ENCODE measurements at places on chromosomes 11 and 22.

- no peak for DNase-seq
Observed at GRCh38 chr22:25672289-25673084, 69.5 kb upstream of the MYO18B start.

GRCh38 chr11:17767301-17767885 lies 32.8 kb downstream of the KCNC1 start:
- DNase-seq = no peak

DNA sequence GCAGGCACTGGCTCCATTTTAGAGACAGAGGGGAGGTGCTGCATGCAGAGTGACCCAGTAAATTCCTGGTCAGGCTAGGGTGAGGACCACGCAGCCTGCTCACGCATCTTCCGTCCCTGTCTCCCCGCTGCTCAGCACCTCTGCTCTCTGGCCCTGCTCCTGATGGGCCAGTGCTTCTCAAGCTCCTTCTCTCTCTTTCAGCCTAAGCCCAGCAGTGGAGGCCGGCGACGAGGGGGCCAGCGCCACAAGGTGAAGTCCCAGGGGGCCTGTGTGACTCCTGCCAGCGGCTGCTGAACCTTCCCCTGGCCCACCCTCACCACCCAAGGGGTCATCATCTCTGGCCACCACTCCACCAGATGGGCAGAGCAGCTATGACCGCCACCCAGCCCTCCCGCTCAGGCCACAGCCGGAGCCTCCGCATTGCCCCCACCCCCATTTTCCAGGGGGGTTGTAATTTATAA lies 24.7 kb downstream of the GTPBP1 start:
- no peak for DNase-seq

DNA sequence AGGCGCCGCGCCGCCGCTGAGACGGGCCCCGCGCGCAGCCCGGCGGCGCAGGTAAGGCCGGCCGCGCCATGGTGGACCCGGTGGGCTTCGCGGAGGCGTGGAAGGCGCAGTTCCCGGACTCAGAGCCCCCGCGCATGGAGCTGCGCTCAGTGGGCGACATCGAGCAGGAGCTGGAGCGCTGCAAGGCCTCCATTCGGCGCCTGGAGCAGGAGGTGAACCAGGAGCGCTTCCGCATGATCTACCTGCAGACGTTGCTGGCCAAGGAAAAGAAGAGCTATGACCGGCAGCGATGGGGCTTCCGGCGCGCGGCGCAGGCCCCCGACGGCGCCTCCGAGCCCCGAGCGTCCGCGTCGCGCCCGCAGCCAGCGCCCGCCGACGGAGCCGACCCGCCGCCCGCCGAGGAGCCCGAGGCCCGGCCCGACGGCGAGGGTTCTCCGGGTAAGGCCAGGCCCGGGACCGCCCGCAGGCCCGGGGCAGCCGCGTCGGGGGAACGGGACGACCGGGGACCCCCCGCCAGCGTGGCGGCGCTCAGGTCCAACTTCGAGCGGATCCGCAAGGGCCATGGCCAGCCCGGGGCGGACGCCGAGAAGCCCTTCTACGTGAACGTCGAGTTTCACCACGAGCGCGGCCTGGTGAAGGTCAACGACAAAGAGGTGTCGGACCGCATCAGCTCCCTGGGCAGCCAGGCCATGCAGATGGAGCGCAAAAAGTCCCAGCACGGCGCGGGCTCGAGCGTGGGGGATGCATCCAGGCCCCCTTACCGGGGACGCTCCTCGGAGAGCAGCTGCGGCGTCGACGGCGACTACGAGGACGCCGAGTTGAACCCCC lies 798 bp downstream of the BCR start:
- no peak for DNase-seq

DNA sequence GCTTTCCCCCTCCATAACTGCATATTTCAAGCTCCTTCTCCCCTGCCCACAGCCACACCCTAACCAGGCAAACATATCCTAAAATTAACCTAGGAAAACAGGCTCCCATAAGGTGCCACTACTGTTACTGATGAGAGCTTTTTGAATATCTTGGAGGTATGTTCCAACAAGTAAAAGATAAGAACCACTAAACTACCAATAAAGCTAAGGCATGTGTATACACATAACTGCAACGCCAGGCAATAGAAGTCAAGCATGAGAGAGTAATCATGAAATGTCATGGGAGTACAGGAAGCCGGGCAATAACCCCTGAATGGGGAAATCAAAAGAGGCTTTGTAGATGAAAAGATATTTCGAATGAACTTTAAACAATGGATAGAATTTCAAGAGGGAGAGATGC lies 9.3 kb downstream of the MMP13 start:
- no peak for DNase-seq

DNA sequence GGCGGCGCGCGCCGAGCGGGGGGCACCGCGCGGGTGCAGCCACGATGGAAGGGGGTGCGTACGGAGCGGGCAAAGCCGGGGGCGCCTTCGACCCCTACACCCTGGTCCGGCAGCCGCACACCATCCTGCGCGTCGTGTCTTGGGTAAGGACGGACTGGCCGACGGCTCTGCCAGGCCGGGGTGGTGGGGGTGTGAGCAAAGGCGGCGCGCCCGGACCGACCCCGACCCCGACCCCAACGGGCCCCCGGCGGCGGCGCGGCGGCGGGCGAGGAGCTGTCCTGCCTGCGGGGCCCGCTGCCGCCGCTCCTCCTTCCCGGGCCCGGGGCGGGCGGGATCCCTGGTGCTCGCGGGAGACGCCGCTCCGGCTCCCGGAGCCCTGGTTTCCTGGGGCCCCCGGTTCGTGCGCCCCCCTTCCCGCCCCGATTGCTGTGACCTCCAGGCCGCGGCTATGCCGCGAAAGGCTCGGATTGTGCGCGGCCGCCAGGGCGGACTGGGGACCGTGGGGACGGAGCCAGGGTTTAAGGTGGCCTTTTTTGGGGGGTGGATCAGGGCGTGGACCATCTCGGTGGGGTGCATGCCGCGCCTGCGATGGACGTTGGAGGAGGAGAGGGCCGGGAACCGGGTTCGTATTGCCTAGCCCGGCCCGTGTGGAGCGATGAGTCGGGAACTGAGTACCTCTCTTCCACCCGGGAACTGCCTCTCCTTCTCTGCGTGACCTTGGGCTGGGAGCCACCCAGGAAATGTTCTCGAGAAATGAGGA lies at the start of gene SYNGR1:
TSS of gene SYNGR1 (plus strand) at position 25 of the 760 bp plus-strand sequence. CDS start at position 45, 20 bp downstream.
- no peak for DNase-seq

DNA sequence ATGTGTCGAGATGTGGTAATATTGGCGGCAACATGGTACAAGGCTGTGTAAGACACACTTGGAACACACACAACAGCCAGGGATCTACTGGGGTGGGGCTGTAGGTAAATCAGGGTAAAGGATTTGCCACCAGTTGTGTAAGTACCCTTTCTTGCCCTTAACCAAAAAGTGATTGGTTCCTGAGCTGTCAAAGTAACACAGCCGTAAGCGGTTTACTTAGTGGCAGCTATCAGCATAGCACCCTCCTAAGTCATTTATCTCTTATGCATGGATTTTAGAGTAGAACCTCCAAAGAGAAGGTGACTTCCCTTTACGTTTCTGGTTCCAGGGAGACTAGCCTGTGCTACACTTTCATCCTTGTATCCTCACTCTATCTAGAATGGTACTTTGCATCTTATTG lies 57.2 kb downstream of the SPECC1L start:
- DNase-seq = no peak

GRCh38 chr22:37476389-37477329 lies 9.5 kb downstream of the MFNG start:
- DNase-seq = no peak

DNA sequence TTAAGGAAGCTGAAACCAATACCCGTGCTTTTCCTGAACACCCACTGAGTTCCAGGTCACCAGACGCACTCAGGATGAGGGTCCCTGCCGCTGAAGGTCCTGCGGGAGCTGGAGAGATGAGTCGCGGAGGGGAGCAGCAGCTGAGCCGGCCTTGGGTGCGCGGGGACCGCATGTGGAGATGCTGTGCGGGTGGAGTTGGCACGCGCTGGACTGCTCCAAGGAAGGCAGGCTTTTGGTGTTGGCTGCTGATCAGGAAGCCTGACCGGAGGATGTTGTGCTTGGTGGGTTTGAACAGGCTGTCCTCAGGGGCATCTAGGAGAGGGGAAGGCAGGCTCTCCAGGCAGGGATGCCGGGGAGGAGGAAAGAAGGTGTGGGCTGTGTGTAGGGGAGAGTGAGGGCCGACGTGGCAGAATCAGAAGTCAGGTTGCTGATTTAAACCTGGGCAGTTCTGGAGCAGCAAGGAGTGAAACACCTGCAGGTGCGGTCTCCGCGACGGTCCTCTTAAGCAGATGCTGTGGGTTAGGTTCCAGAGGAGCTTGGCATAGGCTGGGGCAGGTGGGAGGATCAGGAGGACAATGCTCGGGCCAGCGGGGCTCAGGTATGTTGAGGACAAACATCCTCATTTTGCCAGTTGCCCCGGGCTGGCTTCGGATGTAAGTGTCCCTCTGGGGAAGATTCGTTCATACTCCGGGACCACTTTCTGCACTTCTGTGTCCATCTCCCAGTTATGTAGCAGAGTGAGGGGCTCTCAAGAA lies 197.5 kb upstream of the B3GAT1 start:
- DNase-seq = no peak

GRCh38 chr11:84922836-84923235 lies 704.3 kb downstream of the DLG2 start:
- no peak for DNase-seq

- no peak for DNase-seq
Observed at GRCh38 chr11:116244889-116245288, 527.9 kb downstream of the BUD13 start.

GRCh38 chr11:117724104-117724503 lies 72.9 kb downstream of the DSCAML1 start:
- no peak for DNase-seq

- no peak for DNase-seq
Observed at GRCh38 chr11:120959189-120959588, 64.7 kb upstream of the TBCEL start.

- no peak for DNase-seq
Observed at GRCh38 chr11:105937331-105937730, 84.7 kb downstream of the MSANTD4 start.

GRCh38 chr11:91981995-91982394 lies 242.6 kb upstream of the FAT3 start:
- DNase-seq = no peak

GRCh38 chr11:76215941-76216340 lies 9.6 kb upstream of the WNT11 start:
- no peak for DNase-seq

DNA sequence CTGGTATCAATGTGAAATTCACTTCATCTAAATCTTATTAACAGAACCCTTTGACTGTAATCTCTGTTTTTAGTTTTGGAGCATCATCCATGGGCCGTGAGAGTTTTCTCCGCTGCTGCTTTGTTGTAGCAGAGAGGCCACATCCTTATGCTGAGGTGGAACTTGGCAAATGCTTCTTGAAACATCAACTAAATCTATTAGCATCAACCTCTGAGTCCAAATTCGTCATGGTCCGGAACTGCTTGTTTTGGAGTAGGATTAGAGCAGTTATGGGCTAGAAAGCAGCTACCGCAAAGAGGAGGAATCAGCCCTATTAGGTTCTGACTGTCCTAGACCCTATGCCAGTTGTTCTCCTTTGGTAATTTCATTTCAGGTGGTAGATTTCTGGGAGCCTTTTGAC lies 117.7 kb downstream of the PGR start:
- DNase-seq = no peak

- no peak for DNase-seq
Observed at GRCh38 chr11:69204246-69204940, 48.7 kb downstream of the SMIM38 start.

GRCh38 chr11:117861151-117862018 lies 15.1 kb downstream of the FXYD6 start:
- no peak for DNase-seq

DNA sequence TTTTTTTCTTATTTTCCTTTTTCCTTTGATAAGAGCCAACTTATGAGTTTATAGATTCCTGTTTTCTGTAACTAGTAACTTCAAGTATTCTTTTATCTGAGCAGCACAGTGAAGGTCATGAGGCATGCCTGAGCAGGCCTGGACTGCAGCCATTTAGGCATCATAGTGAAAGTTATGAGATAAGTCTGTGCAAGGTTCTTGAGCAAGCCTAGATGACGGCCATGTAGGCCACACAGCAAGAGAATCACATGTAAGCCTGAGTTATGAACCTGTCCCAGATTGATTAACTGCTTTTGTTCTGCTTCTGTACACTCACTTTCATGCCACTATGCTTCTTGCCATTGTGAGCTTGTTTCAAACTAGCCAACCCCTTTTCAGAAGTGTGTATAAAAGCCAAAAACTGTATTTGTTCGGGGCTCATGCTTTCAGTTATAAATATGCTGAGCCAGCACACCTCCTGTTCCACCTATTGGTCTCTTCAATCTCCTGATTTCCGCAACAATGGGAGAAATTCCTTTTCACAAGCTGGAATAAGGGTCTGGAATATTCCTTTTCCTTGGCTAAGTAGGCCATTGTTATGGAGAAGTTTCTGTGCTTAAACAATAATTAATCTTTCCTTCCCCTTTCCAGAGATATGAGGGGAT lies 745.7 kb downstream of the FAM181B start:
- no peak for DNase-seq
